Activated naive CD4-positive, alpha-beta T cell treated with anti-CD3 and anti-CD28 coated beads, Interleukin-2, amount 10 ng/mL, durations not matched to agents 7 days and 5 days (primary cell): ENCODE measurements at places on chromosomes 13 and 19.
A peak's percentile ranks its signal among the peaks of the same experiment; 100 is the strongest.

GRCh38 chr19:46950526-46951170 is 69.0 kb upstream of the NPAS1 start:
- DNase-seq: no peak

- no peak for DNase-seq
These were observed 92.0 kb downstream of the SOX1 start for GRCh38 chr13:112158961-112159360.

- DNase-seq: no peak
These were observed 801.9 kb upstream of the SLITRK1 start for GRCh38 chr13:84684048-84684662.

DNA sequence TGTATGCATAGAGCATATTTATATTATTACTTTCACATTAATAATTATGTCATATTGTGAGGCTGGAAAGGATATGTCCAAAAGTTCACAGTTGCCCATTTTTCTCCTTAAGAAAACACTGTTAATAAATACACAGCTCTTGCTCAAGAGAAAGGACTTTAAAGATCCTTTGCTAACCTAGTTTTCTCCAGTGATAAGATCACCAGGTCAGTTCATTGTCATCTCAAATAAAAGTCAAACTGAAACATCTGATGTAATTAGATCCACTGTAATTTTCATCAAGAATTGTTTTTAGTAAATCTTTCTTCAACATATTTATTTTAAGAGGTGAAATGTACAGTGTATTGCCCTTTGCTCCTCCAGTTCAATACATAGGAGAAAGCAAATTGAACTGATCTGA is 82.8 kb upstream of the KLHL1 start:
- DNase-seq: no peak

DNA sequence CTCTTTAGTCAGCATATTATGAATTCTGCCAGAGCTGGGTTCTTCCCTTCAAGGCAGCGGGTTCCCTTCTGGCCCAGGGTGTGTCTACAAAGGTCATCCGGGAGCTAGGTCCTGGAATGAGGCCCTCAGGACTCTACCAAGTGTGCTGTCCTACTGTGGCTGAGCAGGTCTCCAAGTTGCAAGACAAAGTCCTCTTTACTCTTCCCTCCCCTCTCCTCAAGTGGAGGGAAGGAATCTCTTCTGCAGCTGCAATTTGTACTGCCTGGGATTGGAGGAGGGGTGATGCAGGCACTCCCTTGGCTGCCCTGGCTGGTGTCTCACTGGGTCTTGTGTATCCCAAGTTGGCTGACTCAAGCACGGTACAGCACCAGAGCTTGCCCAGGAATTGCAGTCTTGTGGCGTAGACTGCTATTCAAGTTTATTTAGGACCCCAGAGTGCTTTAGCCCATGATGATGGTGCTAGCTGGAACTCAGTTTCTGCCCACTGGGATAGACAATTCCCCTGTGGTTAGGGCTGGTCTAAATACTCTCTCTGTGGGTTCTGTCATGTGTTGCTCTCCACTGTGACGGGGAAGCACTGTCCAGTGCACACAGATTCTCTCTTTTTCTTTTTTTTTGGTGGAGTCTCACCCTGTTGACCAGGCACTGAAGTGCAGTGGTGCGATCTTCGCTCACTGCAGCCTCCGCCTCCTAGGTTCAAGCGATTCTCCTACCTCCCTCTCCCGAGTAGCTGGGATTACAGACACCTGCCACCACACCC is 28.5 kb downstream of the RFC3 start:
- no peak for DNase-seq

DNA sequence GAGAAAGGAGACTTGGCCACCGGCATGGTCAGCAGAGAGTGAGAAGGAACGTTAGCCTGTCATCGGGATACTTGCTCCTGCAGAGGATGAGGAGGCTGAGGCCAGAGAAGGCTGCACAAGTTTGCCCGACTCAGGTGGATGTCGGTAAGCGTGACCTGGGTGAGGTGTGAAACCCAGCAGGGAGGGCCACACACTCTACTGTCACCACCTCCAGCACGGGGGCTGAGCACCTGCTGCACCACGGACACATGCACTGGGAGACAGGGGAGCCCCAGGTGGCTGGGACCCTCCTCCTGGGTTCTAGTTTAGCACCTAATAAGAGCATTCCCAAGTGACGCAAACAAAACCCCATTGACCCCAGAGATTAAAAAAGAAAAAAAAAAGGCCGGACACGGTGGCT is 17.3 kb downstream of the MLLT1 start:
- no peak for DNase-seq

- no peak for DNase-seq
These were observed 26.6 kb downstream of the COL4A1 start for GRCh38 chr13:110280231-110280813.

GRCh38 chr19:16938211-16938610 is 49.4 kb downstream of the F2RL3 start:
- DNase-seq: no peak

DNA sequence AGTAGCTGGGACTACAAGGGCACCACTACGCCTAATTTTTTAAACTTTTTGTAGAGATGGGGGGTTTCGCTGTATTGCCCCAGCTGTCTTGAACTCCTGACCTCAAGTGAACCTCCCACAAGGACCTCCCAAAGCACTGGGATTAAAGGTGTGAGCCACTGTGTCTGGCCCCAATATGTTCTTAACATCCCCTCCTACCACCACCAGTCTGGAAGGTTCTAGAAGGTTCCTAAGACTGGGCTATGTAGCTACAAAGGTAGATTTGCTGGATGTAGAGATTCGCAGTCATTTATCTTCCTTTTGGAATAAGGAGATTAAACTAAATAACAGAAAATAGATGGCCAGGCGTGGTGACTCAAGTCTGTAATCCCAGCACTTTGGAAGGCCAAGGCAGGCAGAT is 5.3 kb downstream of the HSD17B14 start:
- no peak for DNase-seq

GRCh38 chr19:23779645-23780044 is 21.0 kb upstream of the ZNF681 start:
- DNase-seq: no peak

DNA sequence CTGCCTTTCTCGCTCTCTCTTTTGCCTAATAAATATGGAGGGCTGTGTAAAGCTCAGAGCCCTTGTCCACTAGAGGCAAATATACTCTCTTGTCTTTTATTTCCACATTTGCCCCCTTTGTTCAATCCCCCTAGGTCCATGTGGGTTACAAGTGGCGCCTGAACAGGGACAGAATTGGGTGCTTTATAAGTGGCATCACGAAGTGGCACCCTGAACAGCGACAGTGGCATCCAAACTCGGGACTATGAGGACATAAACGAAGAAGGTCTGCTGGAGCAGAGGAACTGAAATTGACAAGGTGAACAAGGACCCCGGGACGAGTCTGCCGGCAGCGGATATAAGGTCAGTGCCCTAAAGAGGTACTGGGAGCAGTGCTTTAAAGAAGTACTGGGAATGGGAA is 4.3 kb upstream of the ZNF610 start:
- peak; percentile 23 for DNase-seq

DNA sequence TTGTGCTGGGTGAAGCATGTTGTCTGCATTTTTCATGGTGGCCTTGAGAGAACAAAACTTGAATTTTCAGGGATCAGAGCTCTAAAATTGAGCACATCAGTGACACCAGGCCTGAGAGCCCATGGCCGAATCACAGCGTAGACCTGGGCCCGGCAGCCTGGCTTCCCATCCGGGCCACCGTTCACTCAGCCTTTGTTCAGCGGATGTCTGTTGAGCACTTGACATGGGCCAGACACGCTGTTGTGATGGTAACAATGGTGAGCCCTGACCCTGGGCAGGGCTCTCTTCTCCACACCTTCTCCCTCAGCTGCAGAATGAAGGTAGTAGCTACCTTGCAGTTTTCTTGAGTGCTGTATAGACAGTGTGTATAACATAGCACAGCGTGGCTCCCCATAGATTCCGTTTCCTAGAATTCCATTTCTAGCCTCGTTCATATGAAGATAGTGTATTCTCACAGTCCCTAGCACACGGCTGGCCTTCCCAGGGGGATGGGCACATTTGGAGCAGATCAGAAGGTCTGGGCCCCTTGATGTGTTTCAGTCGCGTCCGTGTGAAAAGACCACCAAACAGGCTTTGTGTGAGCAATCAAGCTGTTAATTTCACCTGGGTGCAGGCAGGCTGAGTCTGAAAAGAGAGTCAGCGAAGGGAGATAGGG is 75.3 kb downstream of the RAB20 start:
- DNase-seq: no peak

DNA sequence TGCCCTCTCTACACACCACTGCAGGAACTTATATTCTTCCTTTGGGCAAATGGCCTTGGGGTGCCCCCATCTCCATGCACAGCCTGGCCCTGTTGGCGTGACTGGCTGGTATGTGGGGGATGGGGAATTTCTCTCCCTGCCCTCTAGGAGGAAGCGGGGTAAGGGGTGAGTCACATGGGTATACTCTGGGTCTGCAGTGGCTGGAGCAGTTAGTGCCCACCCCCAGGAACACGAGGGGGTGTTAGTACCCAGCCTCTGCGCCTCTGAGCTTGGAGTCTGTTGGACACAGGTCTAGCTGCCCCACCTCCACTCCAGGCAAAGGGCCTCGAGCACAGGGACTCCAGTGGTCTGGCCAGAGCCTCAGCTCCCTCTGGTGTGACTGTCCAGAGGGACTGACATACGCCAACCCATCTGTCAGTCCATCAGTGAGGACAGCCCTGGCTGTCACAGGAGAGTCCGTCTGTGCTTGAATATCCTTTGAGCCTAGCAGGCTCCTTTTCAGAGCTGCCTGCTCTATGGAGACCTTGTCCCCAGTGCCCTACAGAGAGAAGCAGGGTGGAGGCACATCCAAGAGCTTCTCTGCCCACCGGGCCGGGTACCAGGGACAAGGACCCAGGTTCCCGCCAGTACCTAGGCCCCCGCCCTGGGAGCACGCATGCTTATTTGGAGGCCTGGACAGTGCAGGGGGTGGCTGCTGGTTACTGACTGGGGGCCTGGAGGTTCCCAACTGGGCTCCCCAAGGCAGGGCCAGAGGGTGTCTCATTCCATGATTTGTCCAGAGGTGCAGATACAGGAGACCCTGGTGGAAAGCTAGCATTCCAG is 66.6 kb downstream of the CHST8 start:
- no peak for DNase-seq

GRCh38 chr13:22945321-22946226 is 235.2 kb upstream of the SGCG start:
- no peak for DNase-seq

GRCh38 chr19:35216016-35216832 is 12.3 kb downstream of the FAM187B start:
- DNase-seq: no peak

DNA sequence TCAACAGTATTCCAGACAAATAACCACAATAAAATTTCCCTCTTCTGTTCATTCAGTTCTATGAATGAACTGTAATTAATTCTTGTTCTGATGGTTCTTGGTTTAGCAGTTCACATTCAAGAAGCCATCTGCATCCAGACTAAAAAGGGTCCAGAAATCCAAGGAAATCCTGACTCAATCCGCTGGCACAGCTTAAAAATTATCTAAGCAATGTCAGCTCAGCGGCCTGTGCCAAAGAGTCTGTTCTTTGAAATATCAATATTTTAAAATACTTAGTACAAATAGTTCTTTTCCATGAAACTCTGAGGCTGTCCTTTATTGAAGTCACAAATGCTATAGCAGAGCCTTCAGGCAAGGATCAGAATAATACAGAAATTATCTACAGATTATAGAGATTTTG is 57.2 kb downstream of the DHRS12 start:
- no peak for DNase-seq

DNA sequence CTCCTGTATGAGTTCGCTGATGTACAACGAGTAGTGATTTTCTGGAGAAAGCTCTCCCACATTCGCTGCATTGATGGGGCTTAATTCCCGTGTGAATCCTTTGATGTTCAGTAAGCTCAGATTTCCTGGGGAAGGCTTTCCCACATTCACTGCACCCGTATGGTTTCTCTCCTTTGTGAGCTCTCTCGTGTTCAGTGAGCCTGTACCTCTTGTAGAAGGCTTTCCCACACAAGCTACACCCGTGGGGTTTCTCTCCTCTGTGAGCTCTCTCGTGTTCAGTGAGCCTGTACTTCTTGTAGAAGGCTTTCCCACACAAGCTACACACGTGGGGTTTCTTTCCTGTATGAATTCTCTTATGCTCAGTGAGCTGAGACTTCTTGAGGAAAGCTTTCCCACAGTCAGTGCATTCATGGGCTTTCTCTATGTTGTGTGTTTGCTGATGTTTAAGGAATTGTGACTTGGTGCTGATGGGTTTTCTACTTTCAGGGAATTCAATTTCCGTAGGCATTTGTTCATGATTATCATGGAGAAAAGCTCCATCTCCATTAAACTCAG is 3.5 kb upstream of the ZNF577 start:
- no peak for DNase-seq

DNA sequence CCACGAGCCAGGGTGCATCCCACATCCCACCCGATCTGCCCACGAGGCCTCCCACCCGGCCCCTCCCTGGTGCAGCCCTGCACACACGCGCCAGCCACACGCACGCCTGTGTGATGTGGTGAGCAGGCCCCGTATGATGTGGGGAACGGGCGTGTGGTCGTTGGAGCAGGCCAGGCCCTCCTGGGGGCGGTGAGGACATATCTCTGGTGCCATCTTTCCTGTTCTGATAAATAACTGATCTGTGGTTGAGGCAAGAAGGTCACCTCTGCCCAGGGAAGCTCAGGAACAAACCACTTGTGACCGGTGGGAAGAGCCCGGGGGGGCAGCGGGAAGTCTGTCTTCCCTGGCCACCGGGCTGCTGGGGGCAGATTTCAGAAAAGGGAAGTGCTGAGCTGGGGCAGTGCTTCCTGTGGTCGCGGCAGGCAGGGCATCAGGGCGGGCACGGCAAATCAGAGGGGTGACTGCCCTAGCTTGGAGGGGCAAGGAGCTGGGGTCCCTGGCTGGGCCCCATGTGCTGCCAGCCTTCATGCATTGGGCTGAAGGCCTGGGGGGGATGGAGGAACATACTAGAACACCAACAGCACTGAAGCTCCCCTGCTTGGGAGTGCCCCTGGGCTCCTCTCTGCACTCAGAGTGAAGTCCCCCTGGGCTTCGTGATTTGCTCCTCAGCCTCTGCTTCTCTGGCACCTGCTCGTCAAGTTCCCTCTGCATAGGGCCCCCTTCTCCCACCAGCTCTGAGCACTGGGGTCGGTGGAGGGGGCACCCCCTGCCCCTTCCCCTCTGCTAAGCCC is 35.2 kb upstream of the SLC7A10 start:
- DNase-seq: no peak

DNA sequence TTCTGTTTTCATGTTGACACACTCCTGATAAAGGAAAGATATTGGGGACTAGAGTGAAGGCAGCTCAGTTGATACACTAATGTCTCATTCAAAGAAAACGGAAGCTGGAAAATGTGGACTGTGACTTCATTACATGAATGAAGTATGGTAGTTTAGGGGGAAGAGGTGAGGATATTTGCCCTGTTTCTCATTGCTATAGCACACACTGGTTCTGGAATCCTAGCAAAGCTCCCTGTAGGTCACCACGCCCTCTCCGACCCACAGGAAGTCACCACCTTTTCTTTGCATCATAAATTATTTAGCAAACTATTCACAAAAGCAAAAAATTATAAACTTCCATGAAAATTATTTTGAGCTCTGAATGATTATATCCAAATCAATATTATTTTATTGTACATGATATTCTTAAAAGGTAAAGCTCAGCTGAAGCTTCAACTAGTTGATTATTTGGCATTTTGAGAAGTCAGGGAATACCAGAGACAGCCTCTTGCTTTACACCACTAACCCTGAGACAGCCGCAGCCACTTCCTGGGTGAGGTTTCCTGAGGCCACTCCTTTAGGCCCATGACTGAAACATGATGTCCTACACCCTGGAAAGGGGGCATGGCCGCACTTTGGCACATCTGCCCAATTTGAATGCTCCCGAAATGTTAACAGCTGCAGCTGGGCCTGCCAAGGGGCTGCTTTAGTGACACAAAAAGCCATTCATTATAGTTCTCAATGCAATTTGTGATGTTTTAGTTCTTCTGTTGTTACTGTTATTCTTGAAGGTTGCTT is 50.0 kb upstream of the WDFY2 start:
- DNase-seq: peak; percentile 69
